T-helper 1 cell treated with Interleukin-12 subunit alpha and Interleukin-12 subunit beta and Interleukin-4 antibody, amounts not matched to agents 30 ng/mL and 1 ng/mL, for 36 hours (primary cell): ENCODE measurements at places on chromosomes 13 and 19. TPM values are rescaled to one million over a fixed set of nuclear protein-coding genes. Genes with fewer than 3 reads are reported as not detected.

ERICH4 gene
- total RNA-seq: not detected in 2 replicates

PGLYRP2 gene
- 0.25 and 0.34 TPM in 2 replicates for total RNA-seq

IPO5 gene
- 119 and 121 TPM in 2 replicates for total RNA-seq

IRGC gene
- total RNA-seq: not detected in 2 replicates

ZNF554 gene
- 3.2 and 3.4 TPM in 2 replicates for total RNA-seq

ZGLP1 gene
- 2.1 and 3.1 TPM in 2 replicates for total RNA-seq

CYP2A7 gene
- not detected in 2 replicates for total RNA-seq

PNMA8A gene
- not detected in 2 replicates for total RNA-seq

IFNL1 gene
- total RNA-seq: not detected in 2 replicates

C1QTNF9B gene
- total RNA-seq: not detected in 2 replicates

TMPRSS9 gene
- not detected in 2 replicates for total RNA-seq

MBD3L2 gene
- total RNA-seq: not detected in 2 replicates

ZIC5 gene
- not detected in 2 replicates for total RNA-seq

POLR2I gene
- total RNA-seq: 47.8 and 53.4 TPM in 2 replicates

ZNF534 gene
- total RNA-seq: not detected in 2 replicates

LRFN3 gene
- total RNA-seq: 13.1 and 14.7 TPM in 2 replicates

IGFL2 gene
- not detected in 2 replicates for total RNA-seq

KASH5 gene
- not detected in 2 replicates for total RNA-seq

OR7G3 gene
- not detected in 2 replicates for total RNA-seq

APOC4 gene
- total RNA-seq: not detected in 2 replicates

SULT2A1 gene
- not detected in 2 replicates for total RNA-seq

LGALS7B gene
- total RNA-seq: not detected in 2 replicates

ZNRF4 gene
- not detected in 2 replicates for total RNA-seq

THSD8 gene
- 13.0 and 24.6 TPM in 2 replicates for total RNA-seq

CRX gene
- not detected in 2 replicates for total RNA-seq

BRME1 gene
- 8.3 and 9.8 TPM in 2 replicates for total RNA-seq

COL4A1 gene
- total RNA-seq: 0.34 and 0.44 TPM in 2 replicates

NLRP4 gene
- total RNA-seq: not detected in 2 replicates

DACH1 gene
- not detected in 2 replicates for total RNA-seq

LILRB2 gene
- not detected in 2 replicates for total RNA-seq

ZNF708 gene
- 16.5 and 17.5 TPM in 2 replicates for total RNA-seq

ZNF136 gene
- total RNA-seq: 13.1 and 17.5 TPM in 2 replicates

PRTN3 gene
- not detected in 2 replicates for total RNA-seq

SLC1A6 gene
- not detected in 2 replicates for total RNA-seq

SIGLEC10 gene
- total RNA-seq: 1.3 and 1.4 TPM in 2 replicates

GZMM gene
- total RNA-seq: 84.1 and 86.2 TPM in 2 replicates

ZNF99 gene
- not detected in 2 replicates for total RNA-seq

EXOC3L2 gene
- not detected in 2 replicates for total RNA-seq

KIR2DL4 gene
- not detected in 2 replicates for total RNA-seq
